ENCODE measurements at places on chromosomes 3 and 15. TPM values are rescaled to one million over a fixed set of nuclear protein-coding genes. Genes with fewer than 3 reads are reported as not detected.

DNA sequence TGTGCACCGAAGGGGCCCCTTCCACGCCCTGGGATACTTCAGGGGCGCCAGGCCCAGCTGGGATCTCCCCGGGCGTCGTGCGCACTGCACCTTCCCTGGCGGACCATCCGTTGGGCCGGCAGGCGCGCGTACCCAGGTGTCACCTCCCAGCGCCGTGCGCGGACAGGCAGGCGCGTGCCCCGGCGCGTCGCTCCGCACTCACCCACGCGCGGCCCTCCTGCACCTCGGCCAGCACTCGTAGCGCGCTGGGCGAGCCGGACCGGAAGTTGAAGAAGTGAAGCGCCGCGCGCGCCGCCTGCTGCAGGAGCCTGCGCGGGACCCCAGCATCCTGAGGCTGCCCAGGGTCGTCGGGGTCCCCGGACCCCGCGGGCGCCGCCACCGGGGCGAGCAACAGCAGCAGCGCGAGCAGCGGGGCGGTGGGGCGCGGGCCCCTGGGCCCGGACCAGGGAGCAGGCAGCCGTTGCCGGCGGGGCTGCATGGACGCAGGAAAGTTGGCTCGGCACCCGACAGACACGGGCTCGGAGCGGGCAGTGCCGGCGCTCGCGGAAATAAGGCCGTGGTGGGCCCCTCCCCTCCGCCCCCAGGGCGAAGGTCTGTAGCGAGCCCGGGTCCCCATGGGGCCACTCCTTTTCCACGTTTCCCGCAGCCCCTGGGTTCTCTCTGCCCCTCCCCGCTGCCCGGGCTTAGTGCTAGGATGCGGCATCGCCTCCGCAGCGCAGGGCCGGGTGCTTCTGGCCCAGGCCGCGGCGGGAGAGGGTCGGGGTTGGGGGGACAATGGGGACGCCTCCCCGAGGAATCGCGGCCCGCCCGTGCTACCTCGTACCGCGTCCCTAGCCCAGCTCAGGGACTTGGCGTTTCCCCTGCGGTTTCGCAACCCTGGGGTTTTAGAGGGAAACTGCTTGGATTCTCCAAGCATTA lies at the start of gene RARRES1:
TSS of gene RARRES1 (minus strand) at position 520 of the 918 bp plus-strand sequence. CDS start at position 478, 42 bp downstream.
- peak; percentile 23 for DNase-seq

DNA sequence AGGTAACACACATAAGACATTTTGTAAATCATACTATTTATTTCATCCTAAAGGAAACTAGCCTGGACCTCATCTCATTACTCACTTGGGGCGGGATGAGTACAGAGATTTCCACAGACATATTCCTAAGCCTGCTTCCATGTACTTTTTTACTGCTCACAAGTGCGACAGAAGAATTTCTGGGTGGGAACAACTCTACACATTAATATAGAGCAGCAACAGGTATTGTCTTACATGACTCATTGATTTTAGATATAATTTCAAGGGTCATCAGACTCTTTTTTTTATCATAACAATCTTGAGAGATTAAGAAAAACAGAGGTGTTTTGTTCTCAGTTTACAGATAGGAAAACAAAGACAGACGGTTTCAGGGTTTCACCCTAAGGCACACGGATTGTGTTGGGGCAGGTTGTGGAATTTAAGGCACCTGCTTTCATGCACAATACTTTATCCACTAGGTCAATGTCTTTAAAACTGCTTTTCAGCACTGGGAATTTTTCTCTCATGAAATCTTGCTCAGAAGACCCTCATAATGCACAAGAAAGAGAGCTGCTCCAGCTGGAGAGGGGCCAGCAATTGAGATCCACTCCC lies 186.7 kb upstream of the CDIN1 start:
- no peak for DNase-seq

DNA sequence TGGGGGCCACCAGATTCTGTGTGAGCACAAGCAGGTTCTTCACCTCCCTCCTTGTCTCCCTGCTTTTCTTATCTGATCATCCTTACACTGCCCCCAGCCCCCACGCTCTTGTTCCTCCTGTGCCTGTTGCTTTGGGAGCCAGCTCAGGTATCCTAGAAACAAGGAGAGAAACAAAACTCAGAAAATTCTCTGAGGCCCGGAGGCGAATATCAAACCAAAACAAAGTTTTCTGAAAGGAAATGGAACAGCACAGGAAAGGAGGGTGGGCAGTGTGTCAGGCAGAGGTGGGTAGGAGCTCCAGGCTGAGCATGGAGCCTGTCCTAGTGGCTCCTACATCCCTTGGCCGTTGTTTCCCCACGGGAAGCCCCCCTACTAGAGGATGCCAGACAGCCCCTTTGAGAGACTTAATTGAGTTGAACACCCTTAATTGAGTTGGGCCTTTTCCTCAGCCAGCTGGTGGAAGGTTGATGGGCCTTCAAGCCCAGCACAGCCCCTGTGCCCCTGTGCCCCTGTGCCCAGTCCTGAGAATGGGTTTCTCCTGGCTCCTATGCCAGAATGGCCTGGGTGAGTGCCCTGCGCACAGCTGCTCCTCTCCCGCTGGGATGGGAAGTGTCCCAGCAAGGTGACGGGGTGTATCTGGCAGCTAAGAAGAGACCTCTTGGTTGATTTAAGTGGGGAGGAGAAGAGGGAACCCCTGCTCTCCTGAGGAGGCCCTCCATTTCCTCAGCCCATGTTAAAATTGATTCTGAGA lies 22.8 kb upstream of the JMJD7 start:
- DNase-seq: no peak

- DNase-seq: no peak
These were observed 196.8 kb downstream of the PLCL2 start for GRCh38 chr3:17081520-17081919.

DNA sequence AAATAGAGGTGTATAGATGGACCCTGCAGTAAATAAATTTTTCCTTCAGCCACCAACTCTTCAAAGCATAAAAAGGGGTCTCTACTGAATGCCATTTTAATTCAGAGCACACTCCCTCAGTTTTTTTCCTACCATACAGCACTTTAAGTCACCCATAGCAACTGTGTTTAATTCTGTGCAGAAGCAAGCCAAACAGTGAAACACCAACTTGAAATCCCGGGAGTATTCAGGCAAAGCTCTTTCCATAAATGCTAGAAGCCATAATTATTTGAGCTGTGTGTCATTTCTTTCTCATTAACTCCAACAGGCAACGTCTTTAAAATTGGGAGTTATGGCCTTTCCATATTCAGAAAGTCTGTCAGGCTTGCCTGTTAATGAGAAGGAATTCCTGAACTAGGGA lies 562.1 kb downstream of the GRM7 start:
- no peak for DNase-seq

DNA sequence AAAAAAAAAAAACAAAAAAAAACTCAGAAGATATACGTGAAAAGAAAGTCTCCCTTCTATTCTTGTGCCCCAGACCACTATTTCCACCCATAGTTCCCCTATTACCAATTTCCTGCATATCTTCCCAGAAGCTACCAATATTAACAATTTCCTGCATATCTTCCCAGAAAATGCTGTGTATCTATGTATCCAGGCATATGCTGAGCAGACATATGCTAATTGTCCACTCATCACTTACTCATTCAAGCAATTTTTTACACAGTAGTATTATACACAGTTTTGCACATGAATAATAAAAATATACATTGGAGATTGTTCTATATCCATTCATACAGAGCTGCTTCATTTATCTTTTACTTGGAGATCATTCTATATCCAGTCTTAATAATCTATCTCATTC lies 12.6 kb upstream of the SLMAP start:
- no peak for DNase-seq

- DNase-seq: no peak
These were observed 48.1 kb upstream of the PCSK6 start for GRCh38 chr15:101537483-101538080.

GRCh38 chr3:124264346-124264745 lies 272.4 kb upstream of the ROPN1 start:
- DNase-seq: no peak

GRCh38 chr15:77327844-77328529 lies 91.9 kb downstream of the PEAK1 start:
- no peak for DNase-seq

DNA sequence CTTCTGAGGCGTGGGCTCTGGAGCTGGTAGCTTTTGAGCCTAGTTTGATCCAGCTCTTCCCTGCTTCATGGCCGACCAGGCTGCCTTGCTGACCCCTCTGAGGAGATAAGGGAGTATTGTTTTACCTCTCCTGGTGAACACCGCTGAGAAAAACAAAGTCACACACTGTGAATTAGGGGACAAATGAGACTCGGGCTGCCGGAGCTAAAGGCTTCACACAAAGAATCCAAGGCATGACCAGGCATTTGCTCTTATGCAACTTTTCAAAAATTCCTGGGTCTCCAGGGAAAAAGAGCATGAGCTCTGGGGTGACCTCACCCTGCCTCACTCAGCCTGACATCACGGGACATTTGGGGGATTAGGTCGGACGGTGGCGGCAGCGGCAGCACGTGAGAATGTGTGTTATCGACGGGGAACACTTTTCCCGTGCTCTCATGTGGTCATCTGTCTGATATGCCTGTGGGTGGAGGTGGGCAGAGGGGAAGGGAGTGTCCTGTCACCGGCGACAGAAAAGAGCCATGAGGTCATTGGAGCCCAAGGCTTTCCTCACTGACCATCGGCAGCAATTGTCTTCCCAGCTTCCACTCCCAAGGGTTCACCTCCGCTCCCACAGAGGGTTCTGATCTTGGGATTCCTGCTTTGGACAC lies 61.0 kb downstream of the TMEM44 start:
- DNase-seq: peak; percentile 92

Gene CERS3
- total RNA-seq: not detected

Gene ACP3
- not detected for total RNA-seq

Gene CSTA
- 0.76 TPM for total RNA-seq

Gene GPR160
- total RNA-seq: 0.23 TPM

Gene MYL3
- 0.30 TPM for total RNA-seq
